Thoracic aorta (tissue), 2 donors: ENCODE measurements at places on chromosomes 3 and 15.

- DNase-seq = no peak
Measured at GRCh38 chr15:96622714-96623113, 292.2 kb downstream of the NR2F2 start.

- no peak for DNase-seq
Measured at GRCh38 chr15:39267685-39268084, 313.2 kb upstream of the THBS1 start.

- no peak for DNase-seq
Measured at GRCh38 chr3:71421820-71422566, 161.5 kb downstream of the FOXP1 start.

DNA sequence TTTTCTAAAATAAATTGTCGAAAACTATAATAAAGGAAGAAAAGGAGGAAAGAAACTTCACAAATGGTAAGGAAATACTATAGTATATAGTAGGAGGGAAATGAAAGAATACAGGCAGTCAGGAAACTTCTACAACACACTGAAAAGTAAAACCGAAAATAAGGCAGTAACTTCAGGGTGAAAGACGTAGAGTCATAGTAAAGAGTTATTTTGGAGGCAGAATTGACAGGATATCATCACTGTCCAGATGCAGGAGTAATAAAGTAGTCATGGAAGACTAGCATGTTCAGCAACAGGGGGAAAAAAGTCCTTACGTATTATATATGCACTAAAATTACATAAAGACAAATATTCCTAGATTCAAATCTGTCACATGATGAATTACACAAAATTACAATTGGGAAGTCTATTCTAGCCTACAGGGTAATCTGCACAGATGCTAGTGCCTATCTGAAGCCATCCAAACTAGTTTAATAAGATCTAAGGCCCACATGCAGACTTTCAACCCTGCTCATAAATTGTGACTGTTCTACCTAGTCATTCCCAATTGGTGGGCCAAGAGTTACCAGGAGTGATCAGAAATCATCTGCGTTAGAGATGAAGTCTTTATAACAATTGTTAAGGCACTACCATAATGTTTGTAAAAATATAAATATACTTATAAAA is 14.0 kb downstream of the VPS13C start:
- DNase-seq = no peak

DNA sequence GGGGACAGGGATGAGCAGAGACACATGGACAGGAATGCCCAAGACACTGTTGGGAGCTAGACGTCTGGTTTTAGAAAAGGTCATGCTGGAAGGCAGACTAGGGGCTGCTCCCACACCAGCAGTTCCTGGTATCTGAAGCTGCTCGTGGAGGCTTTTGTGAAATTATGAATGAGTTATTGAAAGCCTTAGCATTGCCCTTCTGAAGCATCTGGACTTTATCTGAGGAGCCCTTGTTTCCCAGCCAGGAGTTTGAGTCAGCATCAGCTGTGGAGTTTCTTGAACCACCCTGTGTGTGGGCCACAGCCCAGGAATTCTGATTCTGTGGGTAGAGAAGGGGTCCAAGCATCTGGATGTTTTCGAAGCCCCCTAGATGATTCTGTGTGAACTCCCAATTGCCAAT is 258.7 kb downstream of the SLCO3A1 start:
- no peak for DNase-seq
